Head of caudate nucleus (tissue), 42 donors: ENCODE measurements at places on chromosomes 1 and 21.

DNA sequence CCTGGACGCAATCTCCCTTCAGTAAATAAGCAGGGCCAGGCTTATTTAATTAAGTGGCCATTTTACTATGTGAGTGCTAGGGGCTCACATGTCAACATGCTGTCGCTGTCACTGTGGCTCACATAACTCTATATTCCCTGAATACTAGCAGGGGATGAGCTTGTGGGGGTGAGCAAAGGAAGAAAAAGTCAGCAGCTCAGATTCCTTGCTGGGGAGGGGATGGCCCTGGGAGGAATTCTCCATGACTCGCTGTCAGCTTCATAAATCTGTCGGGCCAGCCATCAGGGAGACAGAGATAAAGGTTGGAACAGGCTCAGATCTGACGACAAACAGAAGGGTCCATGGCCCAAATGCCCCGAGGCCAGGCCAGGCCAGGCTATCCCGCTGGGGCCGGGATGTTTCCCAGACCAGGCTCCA is 26.0 kb upstream of the PLEKHG5 start:
- DNase-seq: no peak

DNA sequence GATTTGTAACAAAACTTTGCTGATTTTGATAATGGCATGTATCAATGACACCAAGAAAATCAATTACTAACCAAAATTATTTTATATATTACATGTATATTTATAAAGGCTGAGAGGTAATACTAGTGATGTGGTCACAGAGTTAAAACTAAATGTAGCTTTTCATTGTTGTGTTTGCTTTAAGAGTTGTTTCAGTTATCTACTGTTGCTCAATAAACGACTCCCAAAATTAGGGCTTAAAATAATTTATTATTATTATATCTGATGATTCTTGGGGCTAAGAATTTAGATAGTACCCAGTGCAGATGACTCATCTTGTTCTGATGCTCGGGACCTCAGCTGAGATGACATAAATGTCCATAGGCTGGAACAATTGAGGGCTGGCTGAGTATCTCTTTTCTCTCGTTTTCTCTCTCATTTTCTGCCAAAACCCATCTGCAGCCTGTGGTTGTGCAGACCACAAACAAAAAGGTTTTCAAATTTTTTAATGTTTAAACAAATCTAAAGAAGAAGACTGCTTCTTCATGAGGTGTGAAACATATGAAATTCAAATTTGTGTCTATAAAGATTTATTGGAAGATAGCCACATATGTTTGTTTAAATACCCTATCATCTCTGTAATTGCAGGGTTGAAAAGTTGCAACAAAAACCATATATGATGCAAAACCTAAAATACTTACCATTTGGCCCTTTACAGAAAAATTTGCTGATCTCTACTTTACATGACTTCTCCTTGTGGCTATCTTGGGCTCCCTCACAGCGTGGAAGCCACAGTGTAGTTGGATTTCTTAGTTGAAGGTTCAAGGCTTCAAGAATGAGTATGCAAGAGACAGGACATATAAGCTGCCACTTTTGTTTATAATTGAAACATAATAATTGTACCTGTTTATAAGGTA is 14.8 kb upstream of the PTPRC start:
- no peak for DNase-seq

- no peak for DNase-seq
Observed at GRCh38 chr1:206855859-206856258, 9.6 kb upstream of the IL20 start.

- no peak for DNase-seq
Observed at GRCh38 chr1:153393926-153394325, 3.1 kb upstream of the S100A8 start.

DNA sequence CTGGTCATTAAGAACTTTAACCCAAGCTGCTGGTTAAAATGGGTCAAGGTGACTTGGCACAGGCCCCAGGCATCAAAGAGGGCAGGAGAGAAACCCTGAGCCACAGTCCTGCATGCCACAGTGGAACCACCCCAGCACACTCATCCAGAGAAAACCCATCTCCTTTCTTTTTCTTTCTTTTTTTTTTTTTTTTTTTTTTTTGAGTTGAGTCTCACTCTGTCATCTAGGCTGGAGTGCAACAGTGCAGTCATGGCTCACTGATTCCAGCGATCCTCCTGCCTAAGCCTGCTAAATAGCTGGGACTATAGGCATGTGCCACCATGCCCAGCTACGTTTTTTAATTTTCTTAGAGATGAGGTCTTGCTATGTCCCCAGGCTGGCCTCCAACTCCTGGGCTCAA is 109.2 kb upstream of the RAB4A start:
- no peak for DNase-seq

DNA sequence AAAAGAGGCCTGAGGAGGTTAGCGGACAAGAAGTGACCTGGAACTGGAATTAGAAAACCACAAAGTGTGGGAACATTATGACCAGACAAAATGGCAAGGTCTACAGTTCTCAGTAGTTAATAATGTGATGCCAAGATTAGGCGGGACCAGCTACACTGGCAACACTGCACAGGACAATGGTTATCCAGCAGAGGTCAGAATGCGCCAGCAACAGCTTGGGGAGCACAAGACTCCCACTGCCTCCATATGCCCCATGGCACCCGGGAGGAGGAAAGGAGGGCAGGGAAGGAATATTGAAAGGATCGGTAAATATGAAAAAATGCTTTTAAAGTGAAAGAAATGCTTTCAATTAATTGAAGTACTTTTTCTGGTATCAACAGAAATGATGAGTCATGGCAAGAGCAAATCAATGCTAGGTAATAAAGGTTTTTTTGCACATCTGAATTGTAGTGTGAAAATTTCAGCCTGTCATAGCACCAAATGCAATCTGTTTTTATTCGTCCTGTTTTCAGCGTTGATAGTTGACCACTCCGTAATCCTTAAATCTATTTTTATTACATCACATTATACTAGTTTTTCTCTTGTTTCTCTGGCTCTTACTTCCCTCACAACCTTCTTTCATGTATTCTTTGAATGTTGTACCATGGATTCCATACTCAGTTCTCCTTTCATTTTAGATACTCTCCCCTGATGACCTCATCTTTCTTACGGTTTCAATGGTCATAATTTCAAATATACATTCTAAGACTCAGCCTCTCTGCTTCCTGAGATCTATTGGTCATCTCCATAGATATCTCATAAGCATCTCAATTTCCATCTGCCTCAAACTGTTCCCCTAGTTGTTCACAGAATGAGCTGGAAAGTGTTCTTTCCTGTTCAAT is 30.7 kb downstream of the VCAM1 start:
- DNase-seq: no peak
